ENCODE measurements at places on chromosomes 6 and 20. TPM values are rescaled to one million over a fixed set of nuclear protein-coding genes. Genes with fewer than 3 reads are reported as not detected.

The PMEPA1 gene
- 11.0 TPM for polyA plus RNA-seq

The PROKR2 gene
- polyA plus RNA-seq, result not detected

The ZMYND8 gene
- 28.3 TPM for polyA plus RNA-seq

The WFDC10B gene
- not detected for polyA plus RNA-seq

The EYA4 gene
- polyA plus RNA-seq, result 4.4 TPM

The CFAP206 gene
- polyA plus RNA-seq, result 0.09 TPM

The PPP1R16B gene
- polyA plus RNA-seq, result not detected

DNA sequence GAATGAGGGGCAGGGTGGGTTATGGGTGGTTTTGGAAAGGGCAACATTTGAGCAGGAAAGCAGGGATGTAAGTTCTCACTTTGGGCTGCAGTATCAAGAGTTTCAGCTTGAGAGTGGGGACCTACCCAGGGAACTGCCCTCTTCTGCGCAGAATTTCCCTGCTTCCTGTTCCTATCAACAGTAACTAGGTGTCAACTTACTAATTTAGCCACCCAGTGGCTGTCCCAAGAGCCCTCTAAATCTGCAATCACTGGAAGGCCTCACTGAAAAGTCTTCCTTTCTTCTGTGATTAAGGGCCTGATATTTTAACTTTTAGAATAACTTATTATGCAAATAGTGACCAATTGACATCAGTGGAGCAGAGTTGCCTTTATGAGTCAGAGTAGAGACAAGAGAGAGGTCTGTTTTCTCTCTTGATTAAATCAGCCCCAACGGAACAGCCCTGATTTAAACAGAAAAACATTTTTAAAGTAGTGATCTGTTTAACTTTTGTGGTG is 118.2 kb upstream of the RIPOR2 start:
- no peaks in the 10 kb centered on the region for H3K27me3 ChIP-seq
- H3K27ac ChIP-seq, result peak overlapping the region; percentile 74
- peak; percentile 88 for DNase-seq
- no peaks in the 10 kb centered on the region for H3K36me3 ChIP-seq

DNA sequence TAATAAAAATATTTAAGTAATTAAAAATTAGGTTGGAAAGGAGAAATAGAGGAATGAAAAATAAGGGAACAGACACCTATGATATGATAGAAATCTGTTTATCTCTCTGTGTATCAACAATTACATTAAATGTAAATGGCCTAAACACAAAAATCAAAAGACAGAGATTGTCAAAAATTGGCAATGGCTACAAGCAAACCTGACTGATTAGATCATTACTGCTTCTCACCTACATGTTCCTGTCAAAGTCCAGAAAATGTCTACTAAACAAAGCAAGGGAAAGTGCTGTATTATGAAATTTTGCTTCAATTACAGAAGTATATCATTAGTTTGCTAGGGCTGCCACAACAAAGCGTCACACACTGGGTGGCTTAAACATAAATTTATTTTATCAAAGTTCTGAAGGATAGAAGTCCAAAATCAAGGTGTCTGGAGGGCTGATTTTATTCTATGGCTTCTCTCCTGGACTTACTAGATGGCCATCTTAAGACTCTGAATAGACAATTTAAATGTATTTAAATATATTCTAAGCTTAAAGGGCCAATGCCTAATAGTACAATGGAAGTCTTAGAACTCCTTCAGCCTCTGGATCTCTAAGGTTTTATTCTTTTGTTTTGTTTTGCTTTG is 6.3 kb downstream of the ME1 start:
- DNase-seq, result no peak
- H3K27me3 ChIP-seq, result no peaks in the 10 kb centered on the region
- no peak overlapping the region for H3K27ac ChIP-seq
- H3K36me3 ChIP-seq, result peaks cover 5% of the 10 kb centered on the region
- no peak overlapping the region for H3K4me3 ChIP-seq

GRCh38 chr6:140602431-140603248 is 1228.2 kb upstream of the CITED2 start:
- H3K4me3 ChIP-seq, result no peak overlapping the region
- no peaks in the 10 kb centered on the region for H3K27me3 ChIP-seq
- peak overlapping the region; percentile 34 for H3K27ac ChIP-seq
- no peak for DNase-seq
- peaks cover 9% of the 10 kb centered on the region for H3K4me1 ChIP-seq
- H3K36me3 ChIP-seq, result no peaks in the 10 kb centered on the region

DNA sequence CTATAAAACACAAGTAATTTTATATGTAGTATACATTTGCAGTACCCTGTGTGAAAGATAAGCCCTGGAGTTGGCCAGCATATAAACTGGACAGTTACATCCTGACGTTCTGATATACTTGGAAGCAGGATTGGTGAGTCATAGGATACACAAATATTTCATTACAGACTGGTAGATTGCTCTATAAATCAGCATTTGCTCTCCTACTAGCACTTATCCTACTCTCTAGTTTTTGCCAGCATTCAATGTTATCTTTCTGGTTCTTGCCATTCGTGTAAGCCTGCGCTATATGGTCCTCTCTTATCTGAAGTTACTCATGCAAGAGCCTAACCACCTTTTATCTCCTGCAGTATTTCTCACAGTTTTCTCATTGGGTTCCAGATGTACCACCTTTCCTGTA is 680.2 kb upstream of the MMS22L start:
- DNase-seq, result no peak
- H3K4me3 ChIP-seq, result no peak overlapping the region
- no peaks in the 10 kb centered on the region for H3K36me3 ChIP-seq
- no peak overlapping the region for H3K27ac ChIP-seq
- no peaks in the 10 kb centered on the region for H3K27me3 ChIP-seq

GRCh38 chr6:11033825-11034224 is 10.3 kb downstream of the ELOVL2 start:
- no peaks in the 10 kb centered on the region for H3K27me3 ChIP-seq
- peaks cover 6% of the 10 kb centered on the region for H3K4me1 ChIP-seq
- peak; percentile 90 for DNase-seq
- no peaks in the 10 kb centered on the region for H3K36me3 ChIP-seq
- H3K4me3 ChIP-seq, result no peak overlapping the region

DNA sequence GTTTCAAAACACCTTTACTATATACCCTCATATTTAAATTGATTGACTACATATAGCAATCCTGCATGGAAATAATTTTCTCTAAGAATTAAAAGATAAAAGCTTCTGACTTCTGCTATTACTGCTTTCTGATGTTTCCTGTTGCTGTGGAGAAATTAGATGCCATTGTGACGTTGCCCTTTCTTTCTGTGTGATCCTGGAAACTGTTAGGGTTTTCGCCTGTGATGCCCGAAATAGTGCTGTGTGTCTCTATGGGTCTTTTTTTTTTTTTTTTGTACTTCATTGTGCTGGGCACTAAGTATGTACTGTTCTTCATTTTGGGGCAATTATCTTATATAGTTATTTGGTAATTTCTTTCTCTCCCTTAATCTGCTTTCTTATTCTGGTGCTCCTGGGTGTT is 205.0 kb downstream of the ARID1B start:
- no peak overlapping the region for H3K27ac ChIP-seq
- H3K4me3 ChIP-seq, result no peak overlapping the region
- no peak for DNase-seq
- H3K36me3 ChIP-seq, result no peaks in the 10 kb centered on the region
- peaks cover 8% of the 10 kb centered on the region for H3K4me1 ChIP-seq
- H3K27me3 ChIP-seq, result no peaks in the 10 kb centered on the region

DNA sequence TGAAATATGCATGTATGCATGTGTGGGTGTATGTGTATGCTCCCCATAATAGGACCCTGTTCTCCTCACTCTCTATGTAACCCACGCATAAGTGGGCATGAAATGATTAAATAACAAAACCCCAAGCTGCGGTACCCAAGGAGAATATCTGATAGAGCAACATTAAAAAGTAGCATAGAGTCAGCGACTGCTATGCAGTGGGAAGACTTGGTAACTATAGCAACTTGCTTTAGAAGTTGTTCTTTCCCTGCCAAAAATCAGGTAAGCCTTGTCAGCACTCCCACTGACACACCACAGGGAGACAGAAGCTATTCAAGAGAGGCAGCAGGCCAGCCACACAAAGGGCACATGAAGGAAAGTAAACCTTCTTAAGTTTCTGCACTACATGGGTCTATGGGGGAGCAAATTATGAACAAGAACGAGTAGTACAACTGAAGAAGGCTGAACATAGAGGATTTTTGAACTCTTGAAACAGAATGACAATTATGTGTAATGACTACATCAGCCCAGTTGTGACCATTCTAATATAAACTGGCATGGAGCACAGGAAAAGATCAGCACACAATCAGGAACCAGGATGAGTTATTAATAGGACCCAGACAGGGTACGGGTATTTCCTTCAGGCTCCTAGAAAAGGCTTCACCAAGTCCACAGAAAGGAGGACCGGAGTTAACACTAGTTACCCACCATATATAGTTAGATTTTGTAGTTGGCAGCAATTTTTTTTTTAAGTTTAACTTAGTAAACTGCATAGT is 89.9 kb downstream of the GPR6 start:
- H3K27ac ChIP-seq, result no peak overlapping the region
- no peaks in the 10 kb centered on the region for H3K4me1 ChIP-seq
- peaks cover 28% of the 10 kb centered on the region for H3K27me3 ChIP-seq
- no peak for DNase-seq

Data from IMR-90 (cell line).